ENCODE measurements at places on chromosomes 4 and X. TPM values are rescaled to one million over a fixed set of nuclear protein-coding genes. Genes with fewer than 3 reads are reported as not detected.

GRCh38 chr4:106317815-106318214 is 1.5 kb downstream of the AIMP1 start:
- H3K4me1 ChIP-seq = peaks cover 10% of the 10 kb centered on the region
- DNase-seq = no peak
- H3K36me3 ChIP-seq = no peaks in the 10 kb centered on the region

Gene CLIC2
- 0.71 TPM for polyA plus RNA-seq

DNA sequence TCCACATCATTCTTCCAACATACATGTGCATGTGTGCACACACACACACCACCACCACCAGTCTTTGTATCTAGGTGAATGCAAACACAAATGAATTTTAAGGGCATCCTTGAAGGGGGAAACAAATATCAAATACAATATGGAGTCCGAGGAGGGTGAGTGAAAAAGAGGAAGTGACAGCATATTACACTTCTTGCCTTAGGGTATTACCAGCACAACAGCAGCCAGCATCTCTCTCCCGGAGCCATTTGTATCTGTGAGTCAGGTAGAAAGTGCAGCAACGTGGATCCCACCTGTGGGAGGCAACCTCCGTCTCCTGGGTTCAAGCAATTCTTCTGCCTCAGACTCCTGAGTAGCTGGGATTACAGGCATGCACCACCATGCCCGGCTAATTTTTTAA is 483.2 kb downstream of the SMARCA1 start:
- no peaks in the 10 kb centered on the region for H3K36me3 ChIP-seq
- no peaks in the 10 kb centered on the region for H3K27me3 ChIP-seq
- H3K4me1 ChIP-seq = no peaks in the 10 kb centered on the region
- no peak overlapping the region for H3K4me3 ChIP-seq
- no peak for DNase-seq

Gene IQCM
- not detected for polyA plus RNA-seq

Gene ESX1
- not detected for polyA plus RNA-seq

DNA sequence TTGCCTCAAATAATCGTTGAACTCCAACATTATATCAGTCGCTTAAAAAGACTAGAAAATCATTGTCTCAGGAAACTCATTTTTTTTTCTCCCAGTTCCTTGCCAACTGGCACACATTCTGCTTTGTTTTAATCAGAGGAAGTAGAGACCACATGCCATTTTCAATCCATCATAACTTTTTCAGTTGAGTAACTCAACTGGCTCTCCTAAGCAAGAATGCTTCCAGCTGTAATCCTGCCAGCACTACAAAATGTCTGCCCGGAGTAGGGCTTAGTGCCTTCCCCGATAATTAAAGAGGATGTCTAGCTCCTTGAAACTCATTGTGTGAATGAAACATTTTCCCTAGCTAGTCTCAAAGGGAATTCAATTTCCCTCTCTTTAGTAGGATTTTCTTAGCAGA is 33.0 kb downstream of the FREM3 start:
- no peak for DNase-seq
- H3K27me3 ChIP-seq = no peaks in the 10 kb centered on the region
- no peak overlapping the region for H3K4me3 ChIP-seq
- no peak overlapping the region for H3K27ac ChIP-seq
- H3K36me3 ChIP-seq = no peaks in the 10 kb centered on the region

DNA sequence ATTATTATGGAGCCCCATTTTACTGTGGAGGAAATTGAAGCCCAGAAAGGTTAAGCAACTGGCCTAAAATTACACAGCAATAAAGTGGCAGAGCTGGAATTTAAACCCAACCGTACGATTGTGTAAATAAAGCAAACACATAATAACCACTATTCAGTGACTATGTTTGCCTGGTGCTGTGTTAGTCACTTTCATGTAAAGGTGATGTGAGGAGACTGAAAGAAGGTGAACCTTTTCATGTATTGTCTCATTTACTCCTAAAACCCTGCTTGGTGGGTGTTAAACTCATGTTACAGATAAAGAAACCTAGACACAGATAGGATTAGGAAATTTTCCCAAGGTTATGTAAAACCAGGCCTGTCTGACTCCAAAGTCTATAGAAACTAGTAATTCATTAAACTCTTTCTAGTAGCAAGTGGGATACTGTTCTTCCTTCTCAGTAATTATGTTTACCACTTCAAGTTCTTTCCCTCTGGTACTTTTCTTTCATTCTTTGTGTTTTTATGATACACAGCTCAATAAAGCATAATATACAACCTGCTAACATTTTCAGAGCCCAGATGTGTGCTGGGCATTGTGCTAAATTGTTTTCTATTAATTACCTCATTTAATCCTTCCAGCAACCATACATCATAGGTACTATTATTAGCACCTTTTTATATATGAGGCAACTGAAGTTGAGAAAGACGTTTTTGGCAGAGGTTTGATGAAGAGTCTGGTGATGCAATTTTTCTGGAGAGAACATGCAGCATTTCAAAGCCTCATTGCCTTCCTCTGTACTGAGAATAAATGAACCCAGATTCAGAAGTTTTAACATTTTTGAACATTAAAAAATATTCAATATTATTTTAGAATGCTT is 202.7 kb downstream of the SPRY1 start:
- peak overlapping the region; percentile 46 for H3K27ac ChIP-seq
- H3K4me1 ChIP-seq = peaks cover 17% of the 10 kb centered on the region

GRCh38 chrX:72306085-72306801 is 529 bp upstream of the CITED1 start:
- H3K4me1 ChIP-seq = peaks cover 12% of the 10 kb centered on the region
- H3K27me3 ChIP-seq = peaks cover 45% of the 10 kb centered on the region
- no peak overlapping the region for H3K27ac ChIP-seq
- peak overlapping the region; percentile 36 for H3K4me3 ChIP-seq
- no peak for DNase-seq

DNA sequence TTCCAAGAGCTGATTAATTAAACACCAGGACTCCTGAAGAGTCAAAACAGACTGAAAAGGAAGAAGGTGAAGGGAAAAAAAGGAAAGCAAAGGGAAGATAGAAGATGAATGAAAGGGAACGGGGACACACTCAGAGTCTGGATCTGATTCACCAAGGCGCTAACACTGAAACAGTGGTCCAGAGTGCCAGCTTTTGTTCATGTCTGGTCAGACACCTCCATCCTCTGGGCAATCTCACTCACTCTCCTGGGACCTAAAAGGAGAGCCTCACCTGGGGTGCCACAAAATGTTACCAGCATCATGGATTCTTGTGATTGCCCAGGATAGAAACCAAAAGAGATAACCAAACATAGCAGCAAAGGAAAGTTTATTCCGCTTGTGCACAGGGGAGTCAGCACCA is 120.3 kb upstream of the AFF2 start:
- H3K36me3 ChIP-seq = no peaks in the 10 kb centered on the region
- H3K27ac ChIP-seq = no peak overlapping the region
- H3K27me3 ChIP-seq = no peaks in the 10 kb centered on the region
- H3K4me3 ChIP-seq = no peak overlapping the region
- no peak for DNase-seq

GRCh38 chrX:49272421-49272820 is 2.8 kb downstream of the PPP1R3F start:
- no peaks in the 10 kb centered on the region for H3K36me3 ChIP-seq
- no peak for DNase-seq
- H3K4me1 ChIP-seq = peaks cover 6% of the 10 kb centered on the region
- H3K27me3 ChIP-seq = no peaks in the 10 kb centered on the region
- no peak overlapping the region for H3K4me3 ChIP-seq

- no peaks in the 10 kb centered on the region for H3K4me1 ChIP-seq
- DNase-seq = no peak
- no peak overlapping the region for H3K27ac ChIP-seq
- no peaks in the 10 kb centered on the region for H3K36me3 ChIP-seq
Observed at GRCh38 chr4:181345931-181346330, 897.3 kb upstream of the TENM3 start.

Gene ANXA10
- polyA plus RNA-seq = 14.7 TPM

DNA sequence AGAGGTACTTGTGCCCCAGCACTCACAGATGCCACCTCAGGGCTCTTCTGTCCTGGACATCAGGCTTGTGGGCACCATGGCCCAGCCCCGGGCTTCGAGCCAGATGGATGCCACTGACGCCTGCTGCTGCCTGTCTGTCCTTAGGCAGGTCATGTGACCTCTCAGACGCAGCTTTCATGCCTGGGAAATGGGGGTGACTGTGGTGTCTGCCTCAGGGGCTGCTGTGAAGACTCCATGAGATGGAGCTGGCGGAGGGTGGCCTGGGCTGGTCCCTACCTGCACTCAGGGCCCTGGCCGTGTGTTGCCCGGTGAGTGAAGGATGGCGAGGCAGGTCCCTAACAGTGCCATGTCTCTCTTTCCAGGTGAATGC is 6.5 kb downstream of the CPZ start:
- DNase-seq = no peak
- no peak overlapping the region for H3K4me3 ChIP-seq
- H3K36me3 ChIP-seq = no peaks in the 10 kb centered on the region
- H3K27me3 ChIP-seq = no peaks in the 10 kb centered on the region

Gene CCDC160
- 1.9 TPM for polyA plus RNA-seq

DNA sequence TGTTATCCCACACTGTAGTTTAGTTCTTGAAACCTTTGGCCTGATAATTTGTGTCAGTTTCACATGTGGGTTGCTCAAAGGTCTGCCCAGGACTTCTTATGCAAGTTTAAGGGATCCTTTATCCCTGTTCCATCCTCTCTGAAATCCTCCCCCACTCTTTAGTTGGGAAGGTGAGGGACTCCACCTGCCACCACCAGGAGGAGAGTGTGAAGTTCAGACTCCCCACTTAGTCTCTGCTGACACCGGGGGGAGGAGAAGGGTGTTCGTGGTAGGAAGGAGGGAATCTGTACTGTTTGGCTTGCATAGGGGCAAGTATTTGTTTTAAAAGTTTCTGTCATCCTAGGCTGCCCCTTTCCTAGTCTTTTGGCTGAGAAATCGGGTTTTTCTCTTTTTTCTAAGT is 211.8 kb downstream of the PPP4R3C start:
- no peaks in the 10 kb centered on the region for H3K27me3 ChIP-seq
- no peaks in the 10 kb centered on the region for H3K36me3 ChIP-seq
- no peak overlapping the region for H3K4me3 ChIP-seq

Gene CT47C1
- not detected for polyA plus RNA-seq

Gene FAM241A
- 2.9 TPM for polyA plus RNA-seq

GRCh38 chr4:111399623-111400022 is 745.6 kb upstream of the FAM241A start:
- DNase-seq = no peak
- H3K4me3 ChIP-seq = no peak overlapping the region
- H3K27me3 ChIP-seq = no peaks in the 10 kb centered on the region
- H3K27ac ChIP-seq = no peak overlapping the region
- no peaks in the 10 kb centered on the region for H3K4me1 ChIP-seq
- H3K36me3 ChIP-seq = no peaks in the 10 kb centered on the region

DNA sequence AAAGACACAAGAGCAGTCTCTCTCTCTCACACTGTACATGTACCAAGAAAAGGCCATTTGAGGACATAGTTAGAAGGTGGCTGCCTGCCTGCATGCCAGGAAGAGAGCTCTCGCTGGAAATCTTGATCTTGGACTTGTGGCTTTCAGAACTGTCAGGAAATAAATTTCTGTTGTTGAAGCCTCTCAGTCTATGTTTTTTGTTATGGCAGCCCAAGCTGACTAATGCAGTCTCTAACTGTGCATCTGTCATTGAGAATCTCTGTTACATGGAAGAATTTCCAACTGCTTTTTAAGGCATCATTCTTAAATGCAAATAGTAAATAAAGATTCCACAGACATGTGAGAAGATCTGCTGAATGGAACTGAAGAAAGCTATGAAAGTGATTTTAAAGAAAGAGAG is 198.3 kb downstream of the PCDH10 start:
- DNase-seq = no peak
- no peaks in the 10 kb centered on the region for H3K36me3 ChIP-seq
- no peak overlapping the region for H3K27ac ChIP-seq

- H3K27ac ChIP-seq = no peak overlapping the region
- DNase-seq = no peak
- no peaks in the 10 kb centered on the region for H3K27me3 ChIP-seq
- no peaks in the 10 kb centered on the region for H3K36me3 ChIP-seq
- no peaks in the 10 kb centered on the region for H3K4me1 ChIP-seq
- H3K4me3 ChIP-seq = no peak overlapping the region
Observed at GRCh38 chr4:104393655-104394324, 100.9 kb downstream of the CXXC4 start.

Gene DCAF8L2
- not detected for polyA plus RNA-seq

Gene MTMR8
- 1.7 TPM for polyA plus RNA-seq

GRCh38 chr4:78829296-78829695 is 53.1 kb downstream of the BMP2K start:
- no peak for DNase-seq
- no peak overlapping the region for H3K4me3 ChIP-seq
- no peaks in the 10 kb centered on the region for H3K36me3 ChIP-seq
- no peak overlapping the region for H3K27ac ChIP-seq
- no peaks in the 10 kb centered on the region for H3K27me3 ChIP-seq
- H3K4me1 ChIP-seq = no peaks in the 10 kb centered on the region

Gene MXRA5
- polyA plus RNA-seq = 11.3 TPM

- H3K4me1 ChIP-seq = peaks cover 15% of the 10 kb centered on the region
- DNase-seq = peak; percentile 50
- no peaks in the 10 kb centered on the region for H3K27me3 ChIP-seq
- no peaks in the 10 kb centered on the region for H3K36me3 ChIP-seq
- no peak overlapping the region for H3K4me3 ChIP-seq
Observed at GRCh38 chr4:15455290-15455689, 14.4 kb upstream of the CC2D2A start.

Gene BGN
- polyA plus RNA-seq = 27.5 TPM

GRCh38 chr4:139977838-139978609 is 176.0 kb downstream of the MAML3 start:
- H3K36me3 ChIP-seq = no peaks in the 10 kb centered on the region
- no peak overlapping the region for H3K27ac ChIP-seq
- H3K4me3 ChIP-seq = no peak overlapping the region
- peaks cover 10% of the 10 kb centered on the region for H3K4me1 ChIP-seq
- no peaks in the 10 kb centered on the region for H3K27me3 ChIP-seq

Gene OFD1
- 23.5 TPM for polyA plus RNA-seq

DNA sequence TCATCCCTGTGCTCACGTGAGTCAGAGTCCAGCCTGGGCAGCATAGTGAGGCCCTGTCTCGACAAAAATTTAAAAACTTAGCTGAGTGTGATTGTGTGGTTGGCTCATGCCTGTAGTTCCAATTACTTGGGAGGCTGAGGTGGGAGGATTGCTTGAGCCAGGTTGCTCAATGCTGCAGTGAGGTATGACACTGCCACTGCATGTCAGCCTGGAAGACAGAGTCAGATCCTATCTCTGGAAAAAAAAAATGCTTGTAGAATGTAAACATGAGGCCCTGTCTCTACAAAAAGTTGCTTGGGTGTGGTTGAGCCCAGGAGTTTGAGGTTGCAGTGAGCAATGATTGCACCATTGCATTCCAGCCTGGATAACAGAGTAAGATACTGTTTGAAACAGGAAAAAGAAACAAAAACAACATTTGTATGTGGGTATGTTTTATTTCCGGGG is 11.3 kb upstream of the YTHDC1 start:
- no peaks in the 10 kb centered on the region for H3K36me3 ChIP-seq
- no peaks in the 10 kb centered on the region for H3K4me1 ChIP-seq
- no peaks in the 10 kb centered on the region for H3K27me3 ChIP-seq
- no peak overlapping the region for H3K4me3 ChIP-seq

GRCh38 chr4:150212927-150213326 is 134.7 kb downstream of the DCLK2 start:
- H3K27me3 ChIP-seq = no peaks in the 10 kb centered on the region
- peaks cover 6% of the 10 kb centered on the region for H3K4me1 ChIP-seq
- no peak overlapping the region for H3K27ac ChIP-seq
- no peak overlapping the region for H3K4me3 ChIP-seq

GRCh38 chrX:16702700-16703599 is 9.5 kb downstream of the CTPS2 start:
- no peak for DNase-seq
- H3K4me3 ChIP-seq = no peak overlapping the region

Gene DCAF4L1
- polyA plus RNA-seq = not detected
